Amniotic epithelial cell (primary cell): ENCODE measurements at places on chromosomes 3 and 15.

DNA sequence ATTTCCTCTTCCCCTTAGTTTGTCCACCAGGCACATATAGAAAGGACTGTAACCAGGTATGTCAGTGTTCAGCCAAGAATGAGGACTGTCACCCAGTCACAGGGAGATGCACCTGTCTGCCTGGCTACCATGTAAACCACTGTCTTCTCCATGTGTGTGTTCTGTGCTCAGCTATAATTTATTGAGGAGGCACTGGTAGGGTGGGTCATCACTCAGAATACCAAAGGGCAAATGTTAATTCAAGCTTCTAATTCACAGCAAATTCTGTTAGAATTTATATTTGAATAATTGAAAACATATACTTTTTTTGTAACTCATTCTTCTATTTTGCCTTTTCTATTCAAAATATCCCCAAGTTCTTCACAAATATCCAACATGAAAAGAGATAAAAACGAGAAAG lies 780.4 kb downstream of the MECOM start:
- no peak for DNase-seq

- peak; percentile 52 for DNase-seq
Measured at GRCh38 chr3:160486459-160486869, 36.9 kb upstream of the TRIM59 start.

GRCh38 chr3:37054370-37054769 lies 61.1 kb downstream of the MLH1 start:
- DNase-seq = no peak

GRCh38 chr15:57109005-57109404 lies 190.6 kb downstream of the TCF12 start:
- no peak for DNase-seq

DNA sequence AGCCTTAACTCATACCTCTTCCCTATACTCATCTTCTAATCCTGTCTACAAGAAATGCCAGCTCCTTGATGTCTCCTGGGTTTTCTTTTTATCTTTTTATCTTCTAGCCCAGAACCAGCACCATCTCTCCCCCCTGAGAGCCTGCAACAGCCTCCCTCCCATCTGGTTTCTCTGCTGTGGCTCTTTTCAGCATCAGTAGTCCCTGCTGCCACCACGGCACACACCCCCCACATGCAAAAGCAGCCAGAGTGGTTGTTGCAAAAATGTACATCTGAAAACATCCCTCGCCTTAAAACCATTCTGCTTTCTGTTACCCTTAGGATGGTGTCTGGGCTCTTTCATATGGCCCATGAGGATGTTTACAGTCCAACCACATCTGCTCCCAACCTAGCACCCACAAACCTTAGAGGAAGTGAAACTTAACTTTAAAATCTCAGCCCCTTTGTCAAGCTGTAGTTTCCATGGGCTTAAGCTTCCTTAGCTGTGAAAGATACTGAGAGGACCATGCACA lies 775 bp downstream of the TTC21A start:
- no peak for DNase-seq

- DNase-seq = no peak
Measured at GRCh38 chr3:111715911-111716523, 120.9 kb upstream of the ZBED2 start.

GRCh38 chr3:179449636-179450035 lies 1.6 kb downstream of the GNB4 start:
- no peak for DNase-seq

- DNase-seq = no peak
Measured at GRCh38 chr3:100158918-100159330, 44.6 kb upstream of the FILIP1L start.

DNA sequence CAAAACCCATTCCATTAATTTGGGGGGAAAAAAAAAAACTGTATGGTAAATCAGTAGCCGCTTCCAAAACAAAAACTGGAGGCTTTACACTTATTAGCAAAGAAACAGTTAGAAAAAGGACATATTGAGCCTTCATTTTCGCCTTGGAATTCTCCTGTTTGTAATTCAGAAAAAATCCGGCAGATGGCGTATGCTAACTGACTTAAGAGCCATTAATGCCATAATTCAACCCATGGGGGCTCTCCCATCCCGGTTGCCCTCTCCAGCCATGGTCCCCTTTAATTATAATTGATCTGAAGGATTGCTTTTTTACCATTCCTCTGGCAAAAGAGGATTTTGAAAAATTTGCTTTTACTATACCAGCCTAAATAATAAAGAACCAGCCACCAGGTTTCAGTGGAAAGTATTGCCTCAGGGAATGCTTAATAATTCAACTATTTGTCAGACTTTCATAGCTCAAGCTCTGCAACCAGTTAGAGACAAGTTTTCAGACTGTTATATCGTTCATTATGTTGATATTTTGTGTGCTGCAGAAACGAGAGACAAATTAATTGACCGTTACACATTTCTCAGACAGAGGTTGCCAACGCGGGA lies 9.4 kb upstream of the RPL24 start:
- DNase-seq = peak; percentile 49

GRCh38 chr3:77081240-77081661 lies 41.4 kb downstream of the ROBO2 start:
- peak; percentile 75 for DNase-seq

- no peak for DNase-seq
Measured at GRCh38 chr3:73280746-73281145, 219.3 kb downstream of the EBLN2 start.

- no peak for DNase-seq
Measured at GRCh38 chr3:17752436-17752835, 10.0 kb upstream of the TBC1D5 start.

DNA sequence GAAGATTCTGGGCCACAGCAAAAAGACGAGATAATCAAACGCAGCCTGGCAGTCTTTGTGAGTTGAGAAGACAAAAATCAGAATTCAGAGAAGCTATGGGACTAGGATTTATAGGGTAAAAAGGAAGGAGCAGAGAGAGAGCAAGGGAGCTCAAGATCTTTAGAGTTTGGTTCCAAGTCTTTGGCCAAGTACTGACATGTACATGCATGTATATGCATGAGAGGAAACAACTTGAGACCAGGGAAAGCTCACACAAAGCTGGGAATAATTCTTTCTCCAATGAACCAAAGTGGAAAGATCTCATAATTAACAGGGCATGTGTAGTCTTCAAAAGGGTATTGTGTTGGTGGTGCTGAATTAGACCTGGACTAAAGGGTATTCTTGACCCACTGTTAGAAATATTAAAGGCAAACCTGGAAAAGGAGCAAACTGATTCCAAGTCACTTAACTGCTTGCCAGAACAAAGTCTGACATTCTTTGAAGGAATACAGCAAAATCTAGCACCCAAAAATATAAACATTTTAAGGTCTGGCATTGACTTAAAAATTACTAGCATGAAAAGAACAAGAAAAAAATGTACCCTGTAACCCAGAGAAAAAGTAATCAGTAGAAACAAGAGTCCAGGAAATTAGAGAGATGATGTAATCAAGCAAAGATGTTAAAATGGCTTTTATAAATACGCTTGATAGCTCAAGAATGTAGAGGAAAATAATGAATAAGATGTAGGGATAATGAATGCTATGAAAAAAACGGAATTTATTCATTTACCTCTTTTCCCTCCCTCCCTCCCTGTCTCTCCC lies 226.0 kb upstream of the CGNL1 start:
- peak; percentile 52 for DNase-seq

DNA sequence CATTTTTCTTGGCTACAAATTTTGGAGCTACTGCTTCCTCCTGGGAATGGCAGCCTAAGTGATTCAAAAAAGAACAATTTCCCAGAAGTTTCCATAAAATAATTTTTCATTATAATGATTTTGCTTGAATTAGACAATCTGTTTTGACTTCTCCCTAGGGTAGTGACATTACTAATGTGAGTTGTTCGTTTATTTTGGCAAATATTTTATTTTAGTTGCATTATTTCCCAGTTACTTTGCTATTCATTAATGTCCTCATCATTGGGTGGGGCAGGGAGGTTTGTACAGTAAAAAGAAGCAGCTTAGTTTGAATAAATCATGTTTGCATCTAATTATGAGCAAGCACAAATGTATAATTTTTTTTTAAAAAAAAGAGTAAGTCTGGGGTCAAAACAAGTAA lies 686.6 kb downstream of the ROBO2 start:
- DNase-seq = no peak

DNA sequence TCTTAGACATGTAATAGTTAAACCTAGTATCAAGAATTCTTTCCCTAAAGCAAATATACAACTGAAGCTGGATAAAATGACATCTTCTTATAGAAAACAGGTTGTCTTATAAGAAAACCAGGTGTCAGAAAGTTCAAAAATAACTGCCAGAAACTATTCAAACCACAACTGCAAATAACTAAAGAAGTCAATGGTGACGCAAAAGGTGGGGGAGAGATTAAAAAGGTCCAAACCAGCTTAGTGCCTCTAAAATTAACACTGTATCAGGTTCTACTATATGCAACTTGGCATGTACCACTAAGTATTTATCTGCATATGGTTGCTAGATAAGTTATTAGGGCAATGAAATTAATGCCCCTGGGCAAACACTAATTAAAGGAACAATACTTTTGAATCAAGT lies 136.8 kb downstream of the TBL1XR1 start:
- no peak for DNase-seq

DNA sequence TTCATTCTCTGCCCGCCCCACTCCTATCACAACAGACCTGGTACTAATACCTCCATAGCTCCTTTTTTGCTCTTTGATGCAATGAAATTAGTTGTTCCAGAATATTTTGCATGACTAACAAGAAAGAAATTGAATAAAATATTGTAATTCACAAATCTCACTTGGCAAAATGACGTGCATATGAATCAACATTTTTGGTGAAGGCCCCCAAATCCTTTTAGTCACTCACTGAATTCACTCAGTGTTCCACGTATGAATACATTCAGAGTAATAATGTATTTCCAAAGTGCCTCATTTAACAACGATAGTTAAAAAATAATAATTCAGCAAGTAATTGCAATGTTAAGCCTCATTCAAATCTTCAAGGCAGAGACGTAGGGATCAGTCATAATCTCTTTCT lies 148.6 kb upstream of the STRIT1 start:
- no peak for DNase-seq

DNA sequence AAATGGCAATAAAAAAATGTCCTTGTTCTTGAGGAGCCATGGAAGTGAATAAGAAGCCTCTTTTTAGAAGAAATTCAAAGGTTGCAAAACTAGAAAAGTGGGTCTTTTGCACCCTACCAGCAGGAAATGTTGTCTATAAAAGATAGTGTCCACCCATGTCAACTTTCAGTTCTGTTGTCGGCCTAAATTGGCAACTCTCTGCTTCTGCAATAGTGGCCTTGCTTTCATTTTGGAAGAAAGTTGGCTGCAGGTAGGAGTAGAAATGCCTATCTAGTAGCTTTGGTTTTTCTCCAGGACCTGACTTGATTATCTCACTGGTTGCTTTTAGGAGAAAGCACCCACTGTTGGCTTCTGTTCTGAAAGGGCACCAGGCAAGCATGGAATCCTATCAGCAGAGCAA lies 85.4 kb downstream of the TMEM108 start:
- DNase-seq = no peak

- DNase-seq = no peak
Measured at GRCh38 chr3:169165196-169166158, 498.0 kb downstream of the MECOM start.

DNA sequence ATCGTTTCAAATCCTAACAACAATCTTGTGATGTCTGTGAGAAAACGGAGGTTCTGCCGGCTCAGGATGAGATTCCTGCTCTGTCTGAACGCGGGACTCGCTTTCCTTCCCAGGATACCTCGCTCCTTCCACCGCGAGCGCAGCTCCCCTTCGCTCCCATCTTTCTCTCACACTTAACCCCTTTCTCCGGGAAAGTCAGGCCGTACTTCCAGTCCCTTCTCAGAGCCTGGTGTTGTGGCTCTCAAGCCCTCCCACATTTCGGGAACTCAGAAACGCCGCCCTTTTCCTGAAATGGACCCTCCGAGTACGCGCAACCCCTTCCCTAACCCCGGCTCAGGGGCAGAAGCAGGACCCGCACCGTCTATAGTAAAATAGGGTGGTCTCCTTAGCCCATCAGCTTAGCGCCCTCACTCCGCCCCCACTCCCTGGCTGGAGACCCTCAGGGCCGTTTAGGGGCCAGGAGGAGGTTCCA lies 378 bp upstream of the FEM1B start:
- peak; percentile 56 for DNase-seq

DNA sequence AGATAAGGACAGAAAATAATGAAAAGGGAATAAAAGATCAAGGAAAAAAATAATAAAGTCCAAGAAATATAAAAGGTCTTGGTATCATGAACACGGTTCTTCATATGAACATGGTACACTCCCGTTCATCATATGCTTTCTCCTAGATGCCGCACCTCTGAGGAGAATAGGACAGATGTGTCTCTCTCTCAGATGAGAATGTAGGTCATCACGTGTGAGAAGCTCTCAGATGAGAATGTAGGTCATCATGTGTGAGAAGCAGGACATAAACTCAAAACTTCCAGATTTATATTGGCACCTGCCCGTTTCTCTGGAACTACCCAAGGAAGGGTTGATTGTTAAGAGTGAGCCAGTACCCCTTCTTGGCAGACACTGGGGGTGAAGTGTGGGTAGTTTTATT lies 29.9 kb upstream of the IQCF6 start:
- no peak for DNase-seq

GRCh38 chr3:87367736-87368135 lies 91.4 kb upstream of the POU1F1 start:
- DNase-seq = no peak

- peak; percentile 93 for DNase-seq
Measured at GRCh38 chr15:89002281-89002761, 85.9 kb upstream of the ABHD2 start.

DNA sequence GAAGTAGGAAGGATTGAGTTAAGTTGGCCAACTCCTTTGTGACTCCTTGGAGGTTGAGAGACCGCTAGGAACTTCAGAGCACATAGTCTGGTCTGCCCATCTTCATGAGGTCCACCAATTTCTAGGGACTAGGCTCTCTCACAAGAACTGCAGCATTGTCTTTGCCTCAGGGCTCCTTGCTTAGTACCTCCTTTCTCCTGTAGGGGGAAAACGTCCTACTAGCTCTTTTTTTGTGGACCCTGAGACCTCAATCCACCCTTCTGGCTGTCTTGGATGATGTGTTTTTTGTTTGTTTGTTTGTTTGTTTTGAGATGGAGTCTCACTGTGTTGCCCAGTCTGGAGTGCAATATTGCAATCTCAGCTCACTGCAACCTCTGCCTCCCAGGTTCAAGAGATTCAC lies 21.6 kb downstream of the REC114 start:
- DNase-seq = no peak

- peak; percentile 97 for DNase-seq
Measured at GRCh38 chr3:42055291-42055690, 35.9 kb upstream of the TRAK1 start.

GRCh38 chr3:1439395-1439794 lies 346.6 kb downstream of the CNTN6 start:
- no peak for DNase-seq

GRCh38 chr15:88954431-88955277 lies 41.5 kb upstream of the MFGE8 start:
- no peak for DNase-seq
